ENCODE measurements at places on chromosomes 11 and 22. TPM values are rescaled to one million over a fixed set of nuclear protein-coding genes. Genes with fewer than 3 reads are reported as not detected.

DNA sequence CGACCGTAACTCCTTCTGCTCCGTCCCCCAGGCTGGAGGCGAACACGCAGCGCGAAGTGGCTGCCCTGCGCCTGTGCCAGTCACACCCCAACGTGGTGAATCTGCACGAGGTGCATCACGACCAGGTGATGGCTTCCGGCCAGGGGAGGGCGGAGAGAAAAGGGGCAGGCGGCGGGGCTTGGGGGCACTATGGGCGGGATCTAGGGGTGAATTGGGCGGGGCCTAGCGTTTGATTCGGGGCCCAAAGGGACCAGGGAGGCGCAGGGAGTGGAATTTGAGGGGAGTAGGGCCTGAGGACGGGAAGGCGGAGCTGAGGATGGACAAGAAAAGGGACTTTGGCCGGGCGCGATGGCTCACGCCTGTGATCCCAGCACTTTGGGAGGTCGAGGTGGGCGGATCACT is 9.7 kb downstream of the RPS6KA4 start:
- DNase-seq = no peak

DNA sequence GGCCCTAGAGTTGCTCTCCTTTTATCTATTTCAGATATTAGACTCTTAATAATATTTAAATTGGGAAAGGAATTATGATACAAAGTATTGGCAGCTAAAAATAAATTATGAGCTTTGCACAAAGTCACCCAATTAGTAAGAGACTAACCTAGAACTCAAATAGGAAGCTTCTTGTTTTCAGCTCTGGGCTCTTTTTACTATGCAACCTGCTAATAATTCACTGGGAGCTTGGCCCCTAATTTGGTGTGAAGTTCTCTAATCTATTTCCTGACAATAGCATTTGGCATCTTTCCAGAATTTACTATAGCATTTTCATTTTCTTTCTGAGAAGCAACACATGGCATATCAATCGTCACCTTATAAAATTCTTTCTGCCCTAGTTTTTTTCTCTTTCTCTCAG is 727.7 kb upstream of the ANO5 start:
- no peak for DNase-seq

GRCh38 chr11:6646918-6647679 is 8.5 kb downstream of the DCHS1 start:
- peak; percentile 69 for DNase-seq

RPL27A gene
- total RNA-seq = 438 TPM

DNA sequence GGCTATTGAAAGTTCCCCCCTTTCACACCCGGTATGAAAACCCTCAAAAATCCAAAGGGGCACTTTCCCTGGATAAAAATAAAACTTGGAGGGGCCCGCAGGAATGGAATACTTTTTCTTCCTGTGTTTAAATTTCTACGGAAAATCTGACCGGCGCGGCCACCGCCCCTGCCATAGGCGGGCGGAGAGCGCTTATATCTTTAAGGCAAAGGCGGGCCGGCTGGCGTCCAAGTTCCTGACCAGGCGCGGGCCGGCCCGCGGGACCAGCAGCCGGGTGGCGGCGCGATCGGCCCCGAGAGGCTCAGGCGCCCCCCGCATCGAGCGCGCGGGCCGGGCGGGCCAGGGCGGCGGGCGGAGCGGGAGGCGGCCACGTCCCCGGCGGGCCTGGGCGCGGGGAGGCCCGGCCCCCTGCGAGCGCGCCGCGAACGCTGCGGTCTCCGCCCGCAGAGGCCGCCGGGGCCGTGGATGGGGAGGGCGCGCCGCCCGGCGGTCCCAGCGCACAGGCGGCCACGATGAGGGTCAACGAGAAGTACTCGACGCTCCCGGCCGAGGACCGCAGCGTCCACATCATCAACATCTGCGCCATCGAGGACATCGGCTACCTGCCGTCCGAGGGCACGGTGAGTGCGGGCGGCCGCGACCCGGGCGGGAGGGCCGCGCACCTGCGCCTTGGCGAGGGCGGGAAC is at the start of gene ANO1:
ANO1 (plus strand) TSS at position 223 of the 686 bp plus-strand sequence; CDS start at position 513, 290 bp downstream.
- DNase-seq = peak; percentile 11

- DNase-seq = peak; percentile 77
Measured at GRCh38 chr11:108117746-108118371, 3.5 kb upstream of the ACAT1 start.

DNA sequence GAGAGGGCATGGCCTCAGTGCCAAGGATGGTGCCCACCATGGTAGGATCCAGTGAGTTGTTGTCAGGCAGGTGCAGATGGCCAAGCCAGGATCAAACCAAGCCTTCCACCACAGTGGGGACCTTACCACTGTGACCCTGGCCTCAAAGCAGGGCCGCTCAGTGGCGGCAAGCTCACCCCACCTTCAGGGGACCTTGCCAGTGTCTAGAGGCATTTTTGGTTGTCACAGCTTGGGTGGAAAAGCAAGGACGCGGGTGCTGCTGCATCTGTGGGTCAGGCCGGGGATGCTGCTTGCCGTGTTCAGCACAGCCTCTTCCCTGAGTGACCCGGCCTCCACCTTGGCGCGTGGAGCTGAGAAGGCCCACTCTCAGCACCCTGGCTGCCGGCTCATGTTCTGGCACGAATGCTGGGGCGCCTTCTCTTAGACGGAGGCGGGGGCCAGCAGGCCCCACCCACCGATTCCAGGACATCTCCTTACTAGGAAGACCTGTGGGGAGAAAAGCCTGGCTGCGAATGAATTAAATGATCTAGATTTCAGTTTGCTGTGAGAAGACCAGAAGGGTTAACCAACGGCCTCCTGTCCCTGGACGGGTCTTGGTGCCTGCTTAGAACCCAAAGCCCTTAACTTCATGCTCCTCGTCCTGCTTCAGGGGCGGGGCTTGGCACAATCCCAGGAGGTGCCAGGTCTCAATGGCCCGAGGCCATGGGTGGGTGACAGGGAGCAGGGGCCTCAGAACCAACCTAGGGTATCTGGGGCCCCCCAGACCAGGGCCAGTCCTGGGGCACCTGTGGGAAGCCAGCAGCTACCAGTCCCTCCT is 18.9 kb downstream of the TRMU start:
- DNase-seq = no peak

FXYD6 gene
- 1.1 TPM for total RNA-seq

DNA sequence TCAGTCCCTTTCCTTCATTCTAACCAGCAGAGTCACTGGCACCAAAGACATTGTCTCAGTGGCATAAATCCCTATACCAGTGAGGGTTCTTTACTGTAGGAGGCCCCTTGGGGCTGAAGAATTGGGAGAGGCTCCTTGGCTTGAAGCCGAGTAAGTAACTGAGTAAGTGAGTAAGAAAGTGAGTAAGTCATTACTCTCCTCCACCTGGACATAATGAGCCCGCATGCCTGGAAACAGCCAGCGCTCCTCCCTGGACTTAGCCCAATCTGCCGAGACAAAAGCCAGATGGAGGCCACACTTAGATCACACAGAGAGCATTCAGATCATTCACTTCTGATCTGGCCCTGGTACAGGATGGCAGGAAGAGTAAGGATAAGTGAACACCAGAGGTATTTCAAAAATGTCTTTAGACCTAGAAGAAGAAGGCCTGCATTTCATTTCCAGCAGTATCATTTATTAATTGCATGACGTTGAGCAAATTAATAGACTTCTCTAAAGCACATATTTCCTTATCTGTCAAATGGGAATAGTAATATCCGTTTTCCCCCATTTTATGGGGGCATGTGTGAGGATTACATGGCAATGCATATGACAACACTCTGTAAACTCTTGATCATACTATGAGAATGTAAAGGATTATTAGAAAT is 8.2 kb upstream of the MICAL3 start:
- DNase-seq = no peak

GRCh38 chr11:11584530-11584810 is 37.3 kb downstream of the GALNT18 start:
- DNase-seq = peak; percentile 44

DNA sequence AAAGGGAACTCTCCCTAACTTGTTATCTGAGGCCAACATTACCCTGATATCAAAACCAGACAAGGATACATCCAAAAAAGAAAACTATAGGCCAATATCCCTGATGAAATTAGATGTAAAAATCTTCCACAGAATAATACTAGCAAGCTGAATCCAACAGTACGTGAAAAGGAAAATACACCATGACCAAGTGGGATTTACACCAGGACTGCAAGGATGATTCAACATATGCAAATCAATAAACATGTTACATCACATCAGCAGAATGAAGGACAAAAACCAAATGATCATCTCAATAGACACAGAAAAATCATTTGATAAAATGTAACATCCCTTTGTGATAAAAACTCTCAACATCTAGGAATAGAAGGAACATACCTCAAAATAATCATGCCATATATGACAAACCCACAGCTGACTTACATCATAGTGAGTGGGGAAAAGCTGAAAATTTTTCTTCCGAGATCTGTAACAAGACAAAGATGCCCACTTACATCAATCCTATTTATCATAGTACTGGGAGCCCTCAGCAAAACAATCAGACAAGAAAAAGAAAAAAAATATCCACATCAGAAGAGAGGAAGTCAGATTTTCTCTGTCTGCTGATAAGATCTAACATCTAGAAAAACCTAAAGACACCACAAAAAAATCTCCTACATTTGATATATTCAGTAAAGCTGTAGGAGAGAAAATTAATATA is 703.3 kb upstream of the ANO5 start:
- no peak for DNase-seq

AHNAK gene
- 766 TPM for total RNA-seq

- DNase-seq = no peak
Measured at GRCh38 chr11:113204280-113204679, 110.1 kb upstream of the TTC12 start.

OSM gene
- total RNA-seq = not detected

- DNase-seq = peak; percentile 21
Measured at GRCh38 chr11:73047773-73048371, 94.2 kb downstream of the FCHSD2 start.

- peak; percentile 28 for DNase-seq
Measured at GRCh38 chr11:78022397-78023396, at the start of gene KCTD14. KCTD14 (minus strand) TSS chr11:78023276; CDS start chr11:78023249, 27 bp downstream.

RBMXL2 gene
- total RNA-seq = not detected

PRAME gene
- total RNA-seq = not detected

DNA sequence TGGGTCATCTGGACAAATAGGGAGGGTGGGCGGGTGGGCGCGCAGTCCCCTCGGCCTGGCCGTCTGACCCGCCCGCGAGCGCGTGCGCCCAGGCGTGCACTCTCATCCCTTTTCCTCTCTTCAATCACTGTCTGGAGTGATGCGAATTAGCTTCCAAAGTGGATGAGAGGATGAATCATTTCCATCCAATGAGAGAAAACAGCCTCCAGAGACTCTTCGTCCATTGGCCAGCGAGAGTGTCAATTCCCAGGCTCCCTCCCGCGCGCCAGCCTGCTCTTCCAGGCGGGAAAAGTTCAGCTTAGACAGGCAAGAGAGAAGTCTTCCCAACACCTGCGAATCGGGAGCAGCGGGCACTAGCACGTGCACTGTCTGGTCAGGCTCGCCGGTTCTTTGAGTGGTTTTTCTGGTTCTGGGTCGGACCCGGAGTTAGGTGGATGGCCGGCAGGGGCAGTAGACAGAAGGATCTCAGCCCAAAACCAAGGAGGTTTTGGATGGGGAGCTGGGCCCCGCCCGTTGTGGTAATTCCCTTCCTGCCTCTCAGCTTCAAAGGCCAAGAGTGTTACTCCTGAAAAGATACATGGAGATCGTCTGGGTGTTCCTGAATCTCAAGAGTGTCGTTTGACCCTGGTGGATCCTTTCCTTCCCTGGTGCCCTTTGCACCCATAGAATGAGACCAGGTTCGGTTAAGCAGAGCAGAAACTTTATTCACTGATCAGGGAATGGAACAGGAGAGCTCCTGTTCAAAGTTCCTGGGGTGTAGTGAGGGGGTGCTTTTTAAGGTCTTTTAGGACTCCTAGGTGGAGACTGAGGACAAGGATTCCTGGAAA is 33.4 kb upstream of the GLYATL1 start:
- DNase-seq = peak; percentile 39

- DNase-seq = no peak
Measured at GRCh38 chr11:11211888-11212287, 141.2 kb downstream of the CSNK2A3 start.

DNA sequence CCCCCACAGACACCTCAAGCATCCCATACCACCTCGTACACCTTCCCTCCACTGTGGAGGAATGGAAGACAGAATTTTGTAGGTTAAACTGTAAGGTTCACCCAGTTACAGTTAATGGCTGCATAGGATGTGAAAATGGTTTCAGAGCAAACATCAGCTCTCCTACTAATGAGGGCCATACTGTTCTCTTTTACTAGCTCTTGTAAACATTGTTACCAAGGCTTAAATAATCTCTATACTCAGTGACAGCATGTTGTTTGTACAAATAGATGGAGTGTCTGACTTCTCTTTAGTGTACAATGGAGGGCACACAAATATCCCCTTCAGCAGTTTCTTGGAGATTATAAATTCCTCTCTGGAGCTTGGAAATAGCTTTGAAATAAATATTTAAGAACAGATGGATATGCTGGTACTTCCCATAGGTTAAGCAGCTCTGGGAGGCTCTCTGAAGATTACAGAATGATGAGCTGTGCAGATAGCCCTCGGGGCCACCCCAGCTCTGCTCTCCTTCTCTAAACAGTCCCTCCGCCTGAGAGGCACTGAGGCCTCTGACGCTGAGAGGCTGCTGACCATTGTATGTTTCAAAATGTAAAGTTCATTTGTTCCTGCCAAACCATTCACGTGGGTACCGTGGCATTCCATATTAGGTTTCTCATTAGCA is 25.7 kb downstream of the TTC12 start:
- DNase-seq = no peak

GRCh38 chr22:23183061-23183698 is 2.9 kb downstream of the BCR start:
- DNase-seq = peak; percentile 76

DNA sequence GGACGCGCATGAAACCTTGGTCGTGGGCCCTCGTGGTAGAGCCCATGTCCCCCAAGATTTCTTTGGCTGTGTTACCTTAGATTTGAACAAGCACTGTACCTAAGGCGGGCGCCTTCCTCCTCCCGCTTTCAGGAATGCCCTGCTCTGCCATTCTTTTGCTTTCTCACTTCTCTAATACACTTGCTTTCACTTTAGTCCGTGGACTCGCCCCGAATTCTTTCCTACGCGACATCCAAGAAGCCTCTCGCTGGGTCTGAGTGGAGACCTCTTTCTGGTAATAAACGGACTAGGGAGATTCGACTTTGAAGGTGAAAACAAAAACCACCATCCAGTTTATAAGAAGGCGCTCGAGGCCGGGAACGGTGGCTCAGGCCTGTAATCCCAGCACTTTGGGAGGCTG is 1.2 kb upstream of the NUP50 start:
- no peak for DNase-seq

- peak; percentile 16 for DNase-seq
Measured at GRCh38 chr11:10526974-10527918, 13.7 kb downstream of the RNF141 start.
